ENCODE measurements at places on chromosomes 12 and 14.

DNA sequence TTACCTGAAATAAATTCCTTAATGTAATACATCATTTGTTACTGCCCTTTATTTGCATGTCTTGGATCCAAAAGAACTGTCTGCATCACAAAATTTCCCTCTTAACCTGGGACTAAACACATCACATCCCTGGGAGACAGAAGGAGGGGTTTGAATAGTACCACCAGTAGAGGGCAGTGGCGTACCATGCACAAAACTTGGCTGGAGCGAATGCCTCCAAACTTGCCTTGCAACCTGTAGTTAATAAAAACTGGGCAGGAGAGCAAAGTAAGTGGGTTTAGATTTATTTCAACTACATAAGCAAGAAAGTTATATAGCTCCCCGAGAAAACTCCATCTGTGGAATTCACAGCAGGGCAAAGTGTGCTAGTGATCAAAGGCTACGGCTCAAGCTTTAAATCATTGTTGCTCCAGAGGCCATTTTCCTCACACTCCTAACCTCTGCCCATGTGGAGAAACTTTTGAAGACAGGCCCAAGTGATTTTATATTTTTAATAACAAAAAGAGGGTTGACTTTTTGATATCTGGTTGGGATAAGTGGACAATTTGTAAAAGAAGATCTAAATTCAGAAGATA lies 1176.7 kb upstream of the SEL1L start:
- DNase-seq: no peak

DNA sequence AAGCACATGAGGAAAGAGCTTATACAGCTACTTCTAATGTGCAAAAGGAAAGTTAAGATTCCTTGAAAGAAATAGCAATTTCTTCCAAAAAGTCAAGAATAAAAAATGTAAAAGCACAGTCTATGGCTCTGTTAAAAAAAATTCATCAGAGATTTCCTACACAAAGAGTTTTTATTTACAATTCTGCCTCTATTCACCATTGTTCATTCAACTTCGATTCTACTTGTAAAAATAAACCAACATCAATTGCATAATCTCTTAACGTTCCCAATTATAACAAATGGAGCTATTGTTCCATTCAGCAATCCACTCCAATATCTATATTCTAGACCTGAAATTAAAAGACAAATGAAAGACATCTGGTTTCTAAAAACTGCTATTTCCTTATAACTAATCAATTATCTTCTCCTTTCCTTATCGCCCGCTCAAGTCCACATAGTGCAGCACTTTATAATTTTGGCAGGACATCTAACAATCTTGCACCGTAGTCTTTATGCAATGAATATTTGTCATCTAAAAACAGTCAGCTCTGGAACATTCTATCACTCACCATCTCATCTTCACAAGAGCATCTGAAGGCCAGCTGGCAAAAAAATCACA lies 6.2 kb downstream of the EIF2S3B start:
- DNase-seq: no peak

- no peak for DNase-seq
Observed at GRCh38 chr12:53994009-53994263, 6.0 kb upstream of the HOXC9 start.

DNA sequence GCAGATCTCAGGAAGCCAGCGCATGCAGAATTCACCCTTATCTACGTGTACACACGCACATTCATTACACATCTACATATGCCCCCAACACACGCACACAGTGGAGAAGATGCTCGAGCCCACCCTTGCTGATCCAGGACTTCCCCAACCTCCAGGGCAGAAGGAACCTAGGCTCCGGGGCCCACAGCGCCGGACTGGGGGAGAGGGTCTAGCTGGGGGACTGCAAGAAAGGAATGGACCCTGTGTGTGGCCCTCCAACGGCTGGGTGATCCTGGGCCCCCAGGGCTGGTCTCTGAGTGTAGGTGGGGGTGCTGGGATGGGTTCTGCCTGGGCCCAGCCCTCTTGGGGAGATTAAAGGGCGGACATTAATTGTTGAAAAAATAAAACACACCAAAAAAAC lies 128.1 kb upstream of the C14orf180 start:
- DNase-seq: no peak

GRCh38 chr14:65506801-65507200 lies 94.3 kb downstream of the FUT8 start:
- DNase-seq: no peak

GRCh38 chr14:101788016-101788635 lies 26.6 kb downstream of the PPP2R5C start:
- DNase-seq: no peak

DNA sequence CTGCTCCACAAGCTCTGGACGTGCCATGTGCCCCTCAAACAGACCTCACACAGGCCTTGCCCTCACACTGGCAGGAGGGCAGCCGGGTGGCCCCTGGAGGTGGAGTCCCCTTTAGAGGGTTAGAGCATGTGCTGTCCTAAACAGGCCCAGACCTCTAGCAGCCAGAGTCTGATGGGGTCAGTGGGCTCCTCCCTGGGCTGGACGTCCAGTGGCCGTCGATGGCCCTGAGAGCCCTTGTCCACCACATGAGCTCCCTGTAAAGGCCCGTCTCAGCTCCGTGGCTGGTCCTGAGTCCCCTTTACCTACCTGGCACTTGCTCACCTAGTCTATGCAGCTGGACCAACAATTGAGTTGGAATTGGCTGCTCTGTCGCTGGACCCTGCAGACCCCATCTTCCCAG lies 3.8 kb downstream of the TMEM179 start:
- no peak for DNase-seq

GRCh38 chr12:50251619-50252252 lies 31.6 kb downstream of the LIMA1 start:
- DNase-seq: no peak

GRCh38 chr14:54652188-54652587 lies 85.3 kb downstream of the SAMD4A start:
- DNase-seq: no peak

DNA sequence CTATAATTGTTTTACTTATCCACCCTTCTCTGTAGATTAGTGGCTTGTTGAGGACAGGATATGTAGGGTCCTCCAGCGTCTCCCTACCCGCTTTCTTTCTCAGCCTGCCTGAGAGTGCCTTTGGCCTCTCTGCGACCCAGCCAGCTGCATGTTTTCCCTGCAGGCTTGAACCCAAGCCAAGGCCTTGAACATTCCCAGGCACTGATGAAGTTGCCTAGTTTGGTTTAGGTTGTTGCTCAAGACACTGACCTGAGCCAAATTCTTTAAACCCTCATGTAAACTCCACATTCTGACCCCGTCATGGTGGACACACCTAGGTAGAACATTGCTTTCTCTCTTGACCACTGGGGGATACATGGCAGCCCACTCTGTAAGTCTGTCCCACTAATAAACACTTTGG lies 33.4 kb upstream of the TXNRD1 start:
- no peak for DNase-seq

DNA sequence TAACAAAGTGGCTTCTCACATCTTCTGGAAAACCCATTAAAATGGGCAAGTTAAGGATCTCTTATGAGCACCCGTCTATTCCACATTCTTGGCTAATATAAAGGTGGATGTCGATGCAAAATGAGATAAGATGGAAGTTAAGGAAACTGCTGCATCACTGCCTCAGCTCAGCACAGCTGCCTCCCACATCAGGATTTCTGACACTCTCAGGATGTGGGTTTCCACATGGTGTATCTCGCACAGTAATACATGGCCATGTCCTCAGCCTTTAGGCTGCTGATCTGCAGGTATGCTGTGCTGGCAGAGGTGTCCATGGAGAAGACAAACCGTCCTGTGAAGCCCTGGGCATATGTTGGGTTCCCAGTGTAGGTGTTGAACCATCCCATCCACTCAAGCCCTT lies 1348.0 kb downstream of the TMEM121 start:
- no peak for DNase-seq

DNA sequence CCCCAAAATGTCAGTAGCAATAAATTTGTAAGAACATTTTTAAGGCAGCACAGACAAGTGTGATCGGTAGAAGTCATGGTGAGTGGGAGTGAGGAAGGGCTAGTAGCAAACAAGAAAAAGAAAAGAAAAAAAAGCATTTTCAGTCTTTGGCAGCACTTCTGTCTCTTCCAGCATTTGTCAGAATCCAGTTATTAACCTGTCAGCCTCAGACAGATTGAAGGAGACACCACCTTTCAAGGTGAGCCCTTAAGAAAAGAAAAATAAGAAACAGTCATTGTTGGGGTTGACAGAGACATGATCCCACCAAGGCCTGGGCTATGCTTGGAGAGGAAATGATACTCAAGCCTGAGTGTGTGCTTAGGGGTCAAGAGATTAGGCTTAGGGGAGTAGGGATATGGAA lies 947.4 kb downstream of the NRXN3 start:
- no peak for DNase-seq

DNA sequence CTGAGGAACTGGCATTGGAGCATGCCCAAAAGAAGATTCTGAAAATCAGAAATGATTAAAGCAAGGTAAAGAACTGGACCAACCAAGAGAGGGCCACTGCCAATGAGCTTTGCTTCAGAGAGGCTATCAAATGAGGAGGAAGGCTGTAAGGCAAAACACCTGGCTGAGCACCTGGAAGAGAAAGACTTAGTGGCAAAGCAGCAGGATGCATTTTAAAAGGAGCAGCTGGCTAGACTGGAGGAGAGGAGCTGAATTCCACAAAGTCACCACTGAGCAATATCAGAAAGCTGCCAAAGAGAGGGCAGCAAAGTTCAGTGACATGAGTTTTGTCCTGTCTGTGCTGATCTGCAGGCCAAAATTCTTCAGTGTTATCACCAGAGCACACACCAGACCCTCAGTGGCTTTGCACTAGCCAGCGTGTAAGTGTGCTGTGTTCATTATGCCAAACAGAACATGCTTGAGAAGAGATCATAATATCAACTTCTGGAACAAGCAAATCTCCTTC lies 338.7 kb downstream of the TRHDE start:
- DNase-seq: no peak

DNA sequence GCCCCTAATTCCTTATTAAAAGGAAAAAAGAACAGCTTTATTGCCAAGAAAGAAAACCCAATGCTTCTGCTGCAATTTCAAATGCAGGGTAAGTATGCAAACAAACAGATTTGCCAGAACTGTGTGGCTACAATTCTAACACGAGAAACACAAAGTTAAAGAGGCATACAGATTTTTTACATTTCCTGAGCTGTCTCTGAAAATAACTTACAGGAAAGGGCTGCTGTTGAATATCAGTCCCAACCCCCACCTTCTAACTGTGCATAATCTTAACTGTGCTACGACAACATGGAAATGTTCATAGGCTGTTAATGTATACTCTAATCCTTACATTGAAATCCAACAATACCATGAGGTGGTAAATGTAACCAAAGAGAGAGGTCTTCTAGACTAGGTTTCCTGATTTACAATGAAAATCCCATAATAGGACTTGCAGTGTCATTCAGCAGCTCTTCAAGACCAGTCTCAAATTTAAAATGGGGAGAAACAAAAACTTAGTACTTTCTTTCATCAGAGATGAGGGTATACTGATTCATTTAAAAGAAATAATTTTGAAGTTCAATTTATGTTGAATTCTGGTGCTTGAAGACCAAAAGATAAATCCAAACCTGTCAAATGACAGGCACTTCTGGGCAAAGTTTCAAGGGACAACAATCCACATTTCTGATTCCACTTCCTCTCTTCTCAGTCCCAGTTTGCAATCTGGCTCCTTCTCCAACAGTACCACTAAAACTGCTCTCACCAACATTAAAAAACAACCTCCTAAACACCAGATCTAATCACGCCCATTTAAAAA lies 14.4 kb downstream of the FGD6 start:
- no peak for DNase-seq

GRCh38 chr12:71041476-71041875 lies 116.3 kb downstream of the TSPAN8 start:
- DNase-seq: no peak

DNA sequence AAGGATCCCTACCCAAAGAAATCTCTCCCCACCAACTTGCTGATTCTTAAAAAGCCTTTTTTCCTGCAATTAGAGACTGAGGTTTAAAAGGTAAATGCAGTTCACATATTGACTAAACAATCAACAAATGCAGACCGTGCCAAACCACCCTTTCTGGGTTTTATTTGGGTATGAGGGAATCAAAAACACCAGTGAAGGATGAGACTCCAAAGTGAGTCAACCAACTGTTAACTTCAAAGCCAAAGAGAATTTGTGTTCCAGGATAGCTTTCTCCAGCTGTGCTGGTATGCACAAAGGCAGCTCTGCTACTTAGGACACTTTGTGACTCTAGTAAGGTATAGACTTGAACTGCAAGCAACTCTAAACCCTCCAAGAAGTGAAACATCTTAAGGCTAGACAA lies 39.4 kb downstream of the RPS29 start:
- DNase-seq: no peak

DNA sequence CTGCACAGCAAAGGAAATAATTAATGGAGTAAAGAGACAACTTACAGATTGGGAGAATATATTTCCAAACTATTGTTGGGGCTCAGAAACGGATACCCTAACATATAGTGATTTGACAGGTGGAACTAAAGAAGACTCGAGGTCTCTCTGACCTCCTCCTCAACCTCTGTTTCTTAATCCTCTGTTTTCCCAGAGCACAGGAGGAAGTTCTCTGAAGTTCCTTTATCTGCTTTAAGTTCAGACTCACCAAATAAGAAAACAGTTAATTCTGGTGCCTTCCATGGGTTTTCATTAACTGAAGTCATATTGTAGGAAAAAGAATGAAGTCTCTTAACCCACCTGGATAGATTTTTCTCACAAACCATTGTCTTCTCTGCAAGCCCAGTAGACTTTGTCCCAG lies 29.2 kb downstream of the CLEC2D start:
- no peak for DNase-seq

- DNase-seq: no peak
Observed at GRCh38 chr12:47403681-47404080, 302.1 kb downstream of the RPAP3 start.

- peak; percentile 81 for DNase-seq
Observed at GRCh38 chr14:74860899-74861733, 14.8 kb downstream of the PROX2 start.

DNA sequence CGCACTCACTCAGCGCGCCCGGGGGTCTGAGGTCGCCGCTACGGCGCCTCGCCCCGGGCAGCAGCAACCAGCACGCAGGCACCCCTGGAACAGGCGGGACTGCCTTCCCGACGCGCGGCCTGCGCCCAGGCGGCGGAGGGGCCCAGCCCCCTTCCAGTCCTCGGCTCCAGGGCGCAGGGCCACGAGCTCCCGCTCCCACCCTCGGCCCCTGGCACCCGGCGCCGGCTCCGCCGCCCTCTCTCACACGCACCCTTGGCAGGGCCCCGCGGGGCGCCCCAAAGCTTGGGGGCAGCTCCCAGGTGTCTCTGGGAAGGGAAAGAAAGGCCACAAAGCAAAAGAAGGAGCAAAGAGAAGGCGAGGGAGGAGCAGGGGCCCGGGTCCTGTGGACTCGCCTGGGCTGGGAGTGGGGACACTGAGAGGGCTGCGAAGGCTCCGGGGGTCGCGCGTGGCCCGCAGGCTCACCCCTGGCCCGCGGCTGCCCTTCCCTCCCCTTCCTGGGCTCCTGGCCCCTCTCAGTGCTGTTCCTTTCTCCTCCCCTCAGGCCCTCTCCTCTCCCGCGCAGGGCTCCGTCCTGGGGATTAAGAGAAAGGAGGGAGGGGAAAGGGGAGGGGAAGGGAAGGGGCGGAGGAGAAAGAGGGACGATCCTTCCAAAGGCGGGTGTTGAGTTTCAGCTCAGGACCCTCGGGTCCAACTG lies 907 bp upstream of the EFS start:
- DNase-seq: no peak

- DNase-seq: no peak
Observed at GRCh38 chr12:79665212-79665887, 25.4 kb downstream of the PAWR start.

Data from activated T-helper 1 cell treated with Interleukin-2 at 50 U/mL for 16 hours (primary cell).